CD4-positive, alpha-beta T cell treated with Interleukin-6 for 4 hours (primary cell): ENCODE measurements at places on chromosomes 1 and 21.

DNA sequence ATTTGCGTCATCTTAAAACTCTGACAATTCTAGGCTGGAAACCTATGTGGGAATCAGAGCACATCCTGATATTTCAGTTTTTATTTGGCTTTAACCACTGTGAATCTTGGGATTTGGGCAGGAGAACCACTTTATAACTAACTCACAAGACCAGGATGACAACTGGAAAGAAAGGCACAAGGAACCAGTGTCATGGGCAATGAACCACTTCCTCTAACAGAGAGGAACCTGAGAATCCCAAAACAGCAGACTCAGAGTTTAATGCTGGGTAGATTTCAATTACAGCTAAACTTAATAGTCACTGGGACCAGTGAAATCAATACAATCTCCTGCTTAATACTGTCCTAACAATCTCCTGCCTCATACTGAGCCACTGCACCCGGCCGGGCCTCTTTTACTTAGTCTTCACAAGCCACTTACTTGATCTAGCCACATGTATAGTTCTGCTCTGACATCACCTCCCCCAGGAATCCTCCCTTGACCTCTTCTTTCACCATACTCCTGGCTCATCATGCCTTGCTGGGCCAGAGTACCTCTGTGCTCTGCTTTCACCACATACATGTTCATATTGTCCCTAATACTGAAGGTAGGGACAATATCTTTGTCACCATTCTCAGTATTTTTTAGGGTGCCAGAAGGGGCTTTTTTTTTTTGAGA is 20.2 kb upstream of the SLFNL1 start:
- DNase-seq = no peak

DNA sequence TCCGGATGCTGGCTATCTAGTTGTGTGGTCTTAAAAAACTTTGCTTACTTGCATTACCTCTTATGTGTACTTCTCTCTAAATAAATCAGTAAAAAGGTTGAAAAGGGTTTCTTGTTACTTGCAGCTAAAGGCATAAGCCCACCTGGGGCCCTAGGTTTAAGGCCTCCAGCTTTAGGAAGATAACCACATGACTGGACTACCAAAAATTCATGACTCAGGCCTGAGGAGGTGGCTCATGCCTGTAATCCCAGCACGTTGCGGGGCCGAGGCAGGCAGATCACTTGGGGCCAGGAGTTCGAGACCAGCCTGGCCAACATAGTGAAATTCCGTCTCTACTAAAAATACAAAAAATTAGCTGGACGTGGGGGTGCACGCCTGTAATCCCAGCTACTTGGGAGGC is 142.9 kb downstream of the APP start:
- no peak for DNase-seq

DNA sequence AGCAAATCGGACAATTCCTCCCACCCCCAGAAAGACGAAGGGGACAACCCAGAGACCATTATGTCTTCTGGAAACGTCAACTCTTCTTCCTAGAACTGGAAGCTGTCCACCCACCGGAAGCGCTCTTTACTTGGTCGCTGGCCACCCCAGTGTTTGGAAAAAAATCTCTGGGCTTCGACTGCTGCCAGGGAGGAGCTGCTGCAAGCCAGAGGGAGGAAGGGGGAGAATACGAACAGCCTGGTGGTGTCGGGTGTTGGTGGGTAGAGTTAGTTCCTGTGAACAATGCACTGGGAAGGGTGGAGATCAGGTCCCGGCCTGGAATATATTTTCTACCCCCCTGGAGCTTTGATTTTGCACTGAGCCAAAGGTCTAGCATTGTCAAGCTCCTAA is 3.2 kb downstream of the S1PR1 start:
- DNase-seq = no peak

- no peak for DNase-seq
These were observed 31.6 kb upstream of the SSBP3 start for GRCh38 chr1:54437783-54438182.

GRCh38 chr1:233960386-233960785 is 55.9 kb downstream of the SLC35F3 start:
- DNase-seq = no peak

- DNase-seq = no peak
These were observed 789 bp upstream of the PTPN14 start for GRCh38 chr1:214552174-214552608.

GRCh38 chr1:31517301-31517700 is 59.0 kb upstream of the TINAGL1 start:
- DNase-seq = no peak

GRCh38 chr1:221415651-221416050 is 326.2 kb downstream of the DUSP10 start:
- DNase-seq = no peak

DNA sequence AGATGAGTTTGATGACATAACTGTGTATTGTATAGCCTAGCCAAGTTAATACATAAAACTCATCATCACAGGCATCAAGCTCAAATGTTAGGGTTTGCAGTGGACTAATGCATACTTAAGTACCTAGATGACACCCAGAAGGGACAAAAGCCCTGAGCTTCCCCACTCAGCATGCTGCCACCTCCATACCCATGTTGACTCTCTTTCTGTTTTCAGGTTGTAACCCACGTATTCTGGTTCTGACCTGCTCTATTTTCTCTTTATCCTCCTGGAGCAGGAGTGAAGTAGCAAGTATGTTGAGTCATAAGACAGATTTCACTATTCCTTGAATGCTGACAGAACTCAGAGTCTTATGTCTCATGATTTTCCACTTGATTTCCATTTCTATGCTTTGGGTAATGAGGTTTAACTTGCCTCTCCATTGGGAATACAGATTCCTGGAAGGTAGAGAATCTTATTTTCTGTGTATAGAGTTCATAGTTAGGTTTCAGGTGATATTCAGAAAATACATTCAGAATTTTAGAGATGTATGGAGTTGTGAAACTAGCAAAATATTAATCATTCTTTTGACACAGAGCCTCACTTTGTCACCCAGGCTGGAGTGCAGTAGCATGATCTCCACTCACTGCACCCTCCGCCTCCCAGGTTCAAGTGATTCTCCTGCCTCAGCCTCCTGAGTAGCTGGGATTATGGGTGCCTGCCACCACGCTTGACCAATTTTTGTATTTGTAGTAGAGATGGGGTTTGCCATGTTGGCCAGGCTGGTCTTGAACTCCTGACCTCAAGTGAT is 122.5 kb upstream of the KCNJ15 start:
- no peak for DNase-seq

GRCh38 chr1:205355075-205355453 is 1.7 kb downstream of the KLHDC8A start:
- DNase-seq = no peak

DNA sequence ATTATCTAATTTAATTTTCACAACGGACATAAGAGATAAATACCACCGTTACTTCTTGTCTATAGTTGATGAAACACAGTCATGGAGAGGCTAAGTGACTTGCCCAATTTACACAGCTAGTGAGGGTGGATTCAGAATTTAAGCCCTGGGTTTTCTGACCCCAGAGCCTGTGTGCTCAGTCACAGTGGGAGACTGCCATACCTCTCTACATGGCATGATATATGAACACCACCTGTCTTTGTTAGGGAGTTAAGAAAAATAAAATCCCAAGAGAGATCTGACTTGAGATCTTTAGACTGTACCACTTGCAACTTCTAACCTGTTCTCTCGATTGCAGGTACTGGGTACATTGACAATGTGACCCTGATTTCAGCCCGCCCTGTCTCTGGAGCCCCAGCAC is 40.3 kb downstream of the LAMC2 start:
- no peak for DNase-seq

- no peak for DNase-seq
These were observed 153.4 kb downstream of the ETS2 start for GRCh38 chr21:38958940-38959691.

GRCh38 chr1:61353797-61354406 is 271.5 kb downstream of the NFIA start:
- DNase-seq = no peak

- DNase-seq = no peak
These were observed 706 bp downstream of the CREB3L4 start for GRCh38 chr1:153968408-153968807.

- DNase-seq = no peak
These were observed 18.3 kb upstream of the IPO9 start for GRCh38 chr1:201810466-201811216.

DNA sequence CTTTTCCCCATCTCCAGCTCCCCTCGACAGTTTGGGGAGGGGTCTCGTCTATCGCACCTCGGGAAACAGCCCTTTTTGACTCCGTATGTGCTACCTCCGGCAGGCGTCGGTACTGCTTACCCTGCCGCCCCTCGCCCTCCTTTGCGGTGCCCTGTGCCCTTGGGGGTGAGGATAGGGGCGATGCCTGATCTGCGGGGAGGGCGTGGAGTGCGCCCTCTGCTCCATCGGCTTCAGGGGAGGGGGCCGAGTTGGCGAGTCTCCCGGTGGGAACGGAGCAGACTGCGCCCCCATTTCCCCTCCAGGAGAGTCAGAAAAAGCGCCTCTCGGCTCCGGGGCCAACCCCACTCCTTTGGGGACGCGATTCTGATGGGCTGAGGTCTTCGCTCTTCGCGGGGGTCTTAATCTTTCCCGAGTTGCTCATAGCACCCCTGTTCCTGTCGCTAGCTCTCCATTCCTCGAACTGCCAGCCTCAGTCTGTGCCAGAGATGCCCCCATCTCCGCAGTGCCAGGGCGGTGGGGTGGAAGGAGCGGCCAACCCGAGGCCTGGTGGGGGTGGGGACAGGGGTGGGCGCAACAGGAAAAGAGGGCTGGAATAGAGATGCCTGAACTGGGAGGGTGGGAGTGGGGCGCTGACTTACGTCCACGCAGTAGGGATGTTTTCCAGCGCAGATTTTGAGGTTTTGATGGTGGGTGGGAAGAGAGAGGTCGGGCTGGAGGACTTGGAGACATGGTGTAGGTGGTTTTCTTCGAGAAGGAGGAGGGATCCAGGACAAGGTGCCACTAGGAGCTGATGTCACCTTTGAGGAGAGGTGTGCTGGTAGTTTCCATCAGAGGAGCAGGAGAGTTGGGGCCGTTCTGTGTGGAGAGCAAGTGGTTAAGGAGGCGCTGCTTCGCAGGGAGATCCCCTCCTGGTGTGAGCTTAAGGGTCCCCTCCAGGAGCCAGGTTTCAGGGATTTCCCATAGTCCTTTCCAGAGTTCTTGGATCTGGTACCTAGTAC is 674 bp downstream of the PPFIA4 start:
- DNase-seq = no peak

DNA sequence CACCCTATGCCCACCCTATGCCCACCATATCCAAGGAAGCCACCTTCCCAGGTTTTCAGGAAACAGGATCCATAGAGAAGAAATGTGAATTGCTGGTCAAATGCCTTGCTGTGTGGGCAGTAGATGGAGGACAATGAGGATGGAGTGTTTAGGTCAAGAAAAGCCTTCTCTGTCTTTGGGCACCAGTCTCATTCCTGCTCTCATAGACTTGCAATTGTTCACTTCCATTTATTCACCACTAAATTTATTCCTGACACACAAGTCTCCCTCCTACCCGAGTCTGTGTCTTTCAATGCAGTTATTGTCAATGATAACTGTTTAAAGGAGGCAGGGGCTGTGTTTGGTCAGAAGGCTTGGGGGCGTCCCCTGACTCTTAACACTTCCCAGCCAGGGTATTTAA is 48.0 kb upstream of the ITPKB start:
- DNase-seq = no peak

- no peak for DNase-seq
These were observed 3.8 kb downstream of the TRABD2B start for GRCh38 chr1:47993416-47993740.

DNA sequence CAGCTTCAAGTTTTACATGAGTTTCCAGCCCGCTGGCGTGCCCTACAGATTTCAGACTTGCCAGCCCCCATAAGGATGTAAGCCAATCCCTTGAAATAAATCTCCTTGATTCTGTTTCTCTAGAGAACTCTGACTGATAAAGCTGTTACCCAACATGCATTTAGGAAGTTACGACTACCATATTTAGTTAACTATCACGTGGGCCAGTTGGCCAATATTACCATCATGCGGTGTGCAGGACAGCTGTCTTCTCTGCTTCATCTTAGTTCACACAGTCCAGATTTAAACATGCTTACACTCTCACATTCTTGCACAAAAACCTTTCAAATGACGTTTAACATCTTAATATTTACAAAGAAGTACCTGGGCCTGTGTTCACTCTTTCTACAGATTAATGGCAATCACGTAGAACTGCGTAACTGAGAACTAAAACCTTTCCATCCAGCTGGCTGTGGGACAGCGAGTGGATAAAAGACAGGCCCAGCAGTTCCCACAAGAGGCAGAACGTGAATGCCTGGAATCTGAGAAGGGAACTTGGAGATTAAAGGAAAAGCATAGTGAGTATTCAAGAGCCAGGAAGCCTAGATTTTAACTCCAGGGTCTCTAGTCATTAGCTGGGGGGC is 20.8 kb downstream of the FAM177B start:
- DNase-seq = no peak

DNA sequence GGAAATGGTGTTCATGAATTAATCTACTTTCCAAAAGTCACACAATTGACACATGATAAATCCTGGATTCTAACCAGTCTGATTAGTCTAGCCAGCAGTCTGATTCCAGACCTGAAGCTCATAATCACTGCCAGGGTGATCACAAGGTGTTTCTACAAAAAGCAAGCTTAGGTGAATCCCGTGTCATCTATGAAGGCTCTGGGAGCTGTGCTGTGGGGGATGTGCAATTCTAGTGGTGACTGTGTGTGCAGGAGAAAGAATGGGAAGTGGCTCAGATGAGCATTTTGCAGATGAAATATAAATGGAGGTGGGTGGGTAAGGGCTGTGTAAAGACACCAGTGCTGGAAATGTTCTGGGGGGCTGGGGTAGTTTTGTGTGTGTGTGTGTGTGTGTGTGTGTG is 1.8 kb upstream of the NPPB start:
- no peak for DNase-seq

- peak; percentile 3 for DNase-seq
These were observed 872 bp downstream of the GPBP1L1 start for GRCh38 chr1:45685308-45686014.

DNA sequence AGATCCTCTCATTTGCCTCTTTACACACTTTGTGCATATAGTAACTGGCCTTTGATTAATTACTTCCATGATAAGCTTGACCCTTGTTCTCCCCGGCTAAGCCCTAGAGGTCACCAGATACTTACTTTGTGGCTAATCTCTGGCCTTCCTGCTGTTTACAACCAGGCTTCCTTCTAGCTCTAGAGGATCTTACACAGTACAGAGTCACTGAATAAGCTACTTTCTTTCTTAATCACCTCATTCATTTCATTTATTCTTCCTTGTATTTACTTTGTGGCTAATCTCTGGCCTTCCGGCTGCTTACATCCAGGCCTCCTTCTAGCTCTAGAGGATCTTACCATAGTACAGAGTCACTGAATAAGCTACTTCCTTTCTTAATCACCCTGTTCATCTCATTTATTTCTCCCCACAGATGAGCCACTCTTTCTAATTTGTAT is 144.3 kb upstream of the C1orf21 start:
- DNase-seq = no peak

GRCh38 chr1:172941471-172941870 is 109.3 kb downstream of the TNFSF18 start:
- DNase-seq = no peak

- DNase-seq = no peak
These were observed 138.0 kb upstream of the ARHGEF16 start for GRCh38 chr1:3316340-3316943.

- DNase-seq = no peak
These were observed 5.1 kb upstream of the OLIG1 start for GRCh38 chr21:33064623-33065390.
